ENCODE measurements at places on chromosomes 3 and 15.

GRCh38 chr3:57627976-57628375 lies 30.8 kb upstream of the ARF4 start:
- DNase-seq: no peak

DNA sequence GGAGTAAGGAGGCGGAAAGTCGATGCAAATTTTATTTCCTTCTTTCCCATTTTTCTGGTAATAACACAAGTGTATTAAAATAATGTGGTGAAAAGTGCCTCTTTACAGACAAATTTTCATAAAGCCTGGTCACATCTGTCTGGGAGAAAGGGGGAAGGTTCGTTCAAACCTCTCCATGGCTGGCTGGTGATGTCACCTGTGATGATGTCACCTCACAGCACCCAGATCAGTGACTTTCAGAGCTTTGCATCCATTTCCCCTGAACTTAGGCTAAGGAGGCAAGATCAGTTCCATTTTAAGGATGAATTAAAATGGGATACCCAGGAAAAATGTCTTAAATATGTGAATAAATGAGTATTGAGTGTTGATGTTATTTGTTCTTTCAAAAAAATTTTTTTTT lies 34.1 kb downstream of the ATP10A start:
- DNase-seq: no peak

DNA sequence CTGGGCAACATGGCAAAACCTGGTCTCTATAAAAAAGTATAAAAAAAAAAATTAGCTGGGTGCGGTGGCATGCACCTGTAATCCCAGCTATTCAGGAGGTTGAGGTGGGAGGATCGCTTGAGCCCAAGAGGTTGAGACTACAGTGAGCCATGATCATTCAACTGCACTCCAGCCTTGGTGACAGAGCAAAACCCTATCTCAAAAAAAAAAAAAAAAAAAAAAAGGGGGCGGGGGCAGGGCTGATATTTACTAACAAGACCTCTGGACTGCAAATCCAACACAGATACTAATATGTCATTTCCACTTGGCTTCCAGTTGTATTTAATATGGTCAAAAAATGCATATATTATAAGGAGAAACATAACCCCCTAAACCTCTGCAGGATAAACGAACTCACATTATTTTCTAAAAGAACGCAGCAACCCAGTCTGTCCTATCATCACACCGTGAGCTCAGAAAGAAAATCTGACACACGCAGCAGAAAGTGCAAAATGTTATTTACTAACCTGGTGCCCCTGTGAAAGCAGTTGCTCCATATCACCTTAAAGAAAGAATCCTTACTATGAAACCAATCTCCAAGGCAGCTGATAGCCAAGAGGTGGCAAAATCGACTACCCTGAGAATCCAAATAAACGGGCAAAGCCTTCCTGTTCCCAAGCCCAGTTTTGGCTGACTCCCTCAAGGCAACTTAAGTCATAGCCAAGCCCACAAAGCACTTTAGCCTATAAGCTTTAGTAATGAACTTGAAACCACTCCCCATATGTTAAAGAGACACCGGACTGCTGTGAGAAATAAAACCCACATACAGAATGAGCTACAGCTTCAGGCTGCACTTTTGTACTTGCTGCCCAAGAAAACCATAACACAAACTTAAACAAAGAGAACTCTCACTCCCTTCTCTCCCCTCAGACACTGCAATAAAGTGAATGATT lies 39.3 kb downstream of the PLD1 start:
- DNase-seq: peak; percentile 96

DNA sequence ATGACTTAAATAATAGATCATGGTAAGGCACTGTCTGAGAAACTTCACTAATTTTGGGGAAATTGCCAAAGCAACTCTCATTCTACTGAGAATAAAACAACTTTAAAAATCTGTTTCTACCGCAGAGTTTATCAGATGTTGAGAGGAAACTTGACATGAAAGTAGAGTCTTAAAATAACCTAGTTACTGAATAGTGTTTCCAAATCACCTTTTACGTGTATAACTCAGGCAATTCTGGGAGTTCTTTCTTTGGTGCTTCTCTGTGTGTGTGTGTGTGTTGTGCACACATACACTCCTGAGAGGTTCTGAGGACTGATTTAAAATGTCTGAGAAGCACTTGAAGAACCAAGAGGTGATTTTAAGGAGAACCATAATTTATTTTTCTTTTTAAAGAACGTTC lies 236.6 kb downstream of the SV2B start:
- DNase-seq: no peak

- DNase-seq: no peak
These were observed 25.0 kb downstream of the ZNF654 start for GRCh38 chr3:88084097-88084501.

DNA sequence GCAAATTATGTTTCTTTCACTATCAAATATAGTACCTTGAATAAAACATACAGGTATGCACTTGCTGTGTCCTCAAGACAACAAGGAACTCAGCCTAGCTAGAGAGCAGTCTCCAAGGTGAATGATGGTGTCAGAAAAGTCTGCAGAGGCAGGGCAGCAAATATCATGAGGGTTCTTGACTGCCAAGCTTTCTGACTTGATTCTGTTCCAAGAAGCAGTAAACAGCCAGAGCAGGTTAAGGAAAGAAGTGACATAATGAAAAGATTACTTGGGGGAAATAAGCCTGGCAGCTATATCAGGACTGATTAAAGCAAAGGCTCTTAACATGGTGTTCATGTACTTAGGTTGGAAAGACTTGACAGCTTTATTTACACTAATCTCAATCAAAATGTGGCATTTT lies 192.2 kb upstream of the GADL1 start:
- no peak for DNase-seq

DNA sequence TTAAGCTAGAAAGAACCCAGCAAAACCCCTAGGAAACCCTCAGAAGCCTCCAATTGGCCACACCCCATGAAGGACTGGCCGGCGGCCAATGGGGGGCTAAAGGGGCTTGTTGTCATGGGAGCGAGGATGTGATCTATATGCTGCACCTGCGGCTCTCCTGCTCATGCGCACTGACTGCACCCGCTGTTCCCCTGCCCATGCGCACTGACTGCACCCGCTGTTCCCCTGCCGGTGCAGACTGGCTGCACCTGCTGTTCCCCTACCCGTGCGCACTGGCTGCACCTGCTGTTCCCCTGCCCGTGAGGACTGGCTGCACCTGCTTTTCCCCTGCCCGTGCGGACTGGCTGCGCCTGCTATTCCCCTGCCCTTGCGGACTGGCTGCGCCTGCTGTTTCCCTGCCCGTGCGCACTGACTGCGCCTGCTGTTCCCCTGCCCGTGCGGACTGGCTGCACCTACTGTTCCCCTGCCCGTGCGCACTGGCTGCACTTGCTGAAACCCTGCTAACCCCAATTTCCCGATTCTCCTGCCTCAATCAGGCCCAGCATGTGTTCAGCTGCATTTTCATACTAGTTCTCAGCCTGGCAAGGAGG lies 16.8 kb upstream of the MCCC1 start:
- no peak for DNase-seq

DNA sequence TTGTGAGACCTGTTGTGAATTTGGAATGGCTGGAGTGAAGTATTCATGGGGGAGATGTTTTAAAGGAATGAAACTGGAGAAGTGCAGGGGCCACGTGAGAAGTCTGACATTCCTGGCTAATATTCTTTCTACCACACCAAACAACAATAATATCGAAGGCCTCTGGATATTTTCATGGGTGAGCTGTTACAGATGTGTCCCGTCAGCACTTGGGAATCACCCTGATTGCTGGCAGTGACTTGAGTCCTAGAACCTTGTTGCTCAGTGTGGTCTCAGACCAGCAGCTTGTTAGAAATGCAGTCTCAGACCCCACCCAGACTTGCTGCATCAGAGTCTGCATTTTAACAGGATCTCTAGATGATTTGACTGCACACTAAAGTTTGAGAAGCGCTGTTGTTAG lies 113.8 kb downstream of the ITPR1 start:
- no peak for DNase-seq

GRCh38 chr15:26943866-26944265 lies 27.1 kb upstream of the GABRG3 start:
- no peak for DNase-seq

- no peak for DNase-seq
These were observed 1.2 kb downstream of the PFKFB4 start for GRCh38 chr3:48555231-48555948.

- DNase-seq: peak; percentile 57
These were observed 24.2 kb downstream of the NPTN start for GRCh38 chr15:73608941-73609340.

GRCh38 chr3:195032106-195032759 lies 238.7 kb downstream of the XXYLT1 start:
- no peak for DNase-seq

- no peak for DNase-seq
These were observed 792 bp downstream of the TPRA1 start for GRCh38 chr3:127589600-127590281.

DNA sequence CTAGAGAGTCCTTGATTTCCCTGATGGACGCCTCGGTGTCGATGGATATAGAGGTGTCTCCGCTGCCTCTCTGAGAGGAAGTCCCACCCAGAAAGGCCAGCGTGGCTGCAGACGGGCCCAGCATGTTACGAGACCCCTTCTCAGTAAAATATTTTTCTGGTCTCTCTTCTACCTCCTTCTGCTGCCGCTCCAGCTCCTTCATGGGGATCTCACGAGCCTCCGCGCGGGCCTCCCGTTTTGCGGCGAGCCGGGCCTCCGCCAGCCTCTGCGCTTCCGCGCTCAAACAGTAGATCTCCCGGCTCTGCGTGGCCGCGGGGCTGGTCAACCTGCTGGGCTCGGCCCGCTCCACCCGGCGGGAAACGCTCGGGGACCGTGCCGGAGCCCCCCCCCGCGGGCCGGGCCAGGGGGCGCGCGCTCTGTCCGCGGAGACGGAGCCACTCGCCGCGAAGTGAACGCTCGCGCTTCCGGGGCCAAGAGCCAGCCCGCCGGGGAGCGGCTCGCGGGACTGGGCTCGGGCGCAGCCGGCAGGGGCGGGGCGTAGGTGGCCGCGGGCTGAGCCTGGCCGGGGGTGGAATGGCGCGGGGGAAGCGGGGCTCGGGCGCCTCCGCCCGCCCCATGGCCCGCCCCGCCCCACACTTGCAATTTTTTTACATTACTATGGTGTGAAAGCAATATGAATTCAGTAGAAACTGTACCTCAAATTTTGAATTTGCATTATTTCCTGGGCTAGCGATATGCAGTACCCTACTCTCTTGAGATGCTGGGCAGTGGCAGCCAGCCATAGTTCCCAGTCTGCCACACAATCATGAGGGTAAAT lies 10.2 kb upstream of the KCNMB3 start:
- peak; percentile 73 for DNase-seq

DNA sequence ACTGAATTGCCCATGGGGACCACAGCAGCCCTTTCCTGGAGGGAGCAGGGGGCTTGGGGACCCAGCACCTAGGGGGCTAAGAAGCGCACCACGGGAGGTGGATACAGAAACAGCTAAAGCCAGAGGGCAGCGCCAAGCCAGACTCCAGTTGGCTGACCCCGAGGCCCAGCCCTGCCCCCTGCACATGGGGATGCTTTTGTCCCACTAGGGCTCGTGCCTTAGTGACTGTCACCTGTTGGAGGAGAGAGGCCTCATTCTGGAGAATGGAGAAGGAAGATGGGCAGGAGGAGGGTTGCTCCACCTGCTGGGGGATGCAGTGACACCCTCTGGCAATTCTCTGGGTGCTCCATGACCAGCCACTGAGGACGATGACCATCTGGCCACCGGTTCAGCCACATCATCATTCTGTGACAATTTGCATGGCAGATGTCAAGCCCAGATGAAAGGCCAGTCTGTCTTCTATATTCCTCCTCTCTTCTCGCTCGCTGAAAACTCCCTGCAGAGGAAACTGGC lies 167.8 kb upstream of the TLE3 start:
- DNase-seq: no peak

- DNase-seq: no peak
These were observed 601.0 kb upstream of the SGO1 start for GRCh38 chr3:20787005-20787404.

DNA sequence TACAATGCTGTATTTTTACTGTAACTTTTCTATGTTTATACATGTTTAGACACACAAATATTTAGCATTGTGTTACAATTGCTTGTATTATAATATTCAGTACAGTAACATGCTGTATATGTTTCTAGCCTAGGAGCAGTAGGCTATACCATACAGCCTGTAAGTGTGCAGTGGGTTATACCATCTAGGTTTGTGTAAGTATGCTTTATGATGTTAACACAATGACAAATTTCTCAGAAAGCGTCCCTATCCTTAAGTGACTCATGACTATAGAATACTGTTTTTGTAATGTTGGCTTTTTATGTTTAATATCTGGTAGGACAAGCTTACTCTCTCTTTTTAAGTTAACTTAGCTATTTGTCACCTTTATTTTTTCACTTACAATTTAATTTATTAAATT lies 127.5 kb upstream of the THRB start:
- no peak for DNase-seq

- peak; percentile 90 for DNase-seq
These were observed 327.4 kb downstream of the SHQ1 start for GRCh38 chr3:72520690-72521308.

- no peak for DNase-seq
These were observed 119.0 kb upstream of the WNT7A start for GRCh38 chr3:13998831-13999230.

DNA sequence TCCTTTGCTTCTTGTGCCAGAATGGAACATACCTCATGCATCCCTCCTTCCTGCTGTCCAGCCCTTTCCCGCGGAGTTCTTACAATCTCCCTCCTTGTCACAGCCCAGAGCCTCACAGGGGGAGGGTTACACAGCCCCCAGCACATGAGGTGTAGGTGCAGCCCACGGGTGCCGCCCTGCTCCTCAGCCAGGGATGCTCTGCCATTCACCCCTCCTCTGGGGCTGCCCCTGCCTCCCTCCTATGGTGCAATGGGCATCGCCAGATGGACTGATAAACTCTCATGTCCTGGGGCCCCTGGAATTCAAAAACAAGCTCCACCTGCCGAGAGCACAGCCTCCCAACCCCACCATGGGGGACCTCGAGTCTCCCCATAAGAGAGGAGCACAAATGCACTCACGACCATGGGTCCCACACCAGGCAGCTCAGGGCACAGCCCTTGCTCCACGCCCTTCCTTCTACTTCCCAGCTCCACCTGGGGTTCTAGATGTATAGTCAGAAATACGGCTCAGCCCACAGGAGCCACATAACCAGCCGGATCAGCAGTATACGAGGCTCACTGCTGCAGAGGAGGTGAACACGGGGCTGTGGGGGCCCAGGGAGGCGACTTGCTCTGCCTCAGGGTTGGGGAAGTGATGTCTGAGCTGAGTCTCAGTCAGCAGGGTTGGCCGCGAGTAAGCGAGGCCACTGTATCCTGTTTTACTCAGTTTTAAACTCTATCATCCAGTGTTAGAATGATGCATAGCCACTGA lies 269.7 kb upstream of the LYSMD4 start:
- no peak for DNase-seq
